CD4-positive, alpha-beta T cell treated with Interleukin-15 for 4 hours (primary cell): ENCODE measurements at places on chromosomes 7 and 10.

DNA sequence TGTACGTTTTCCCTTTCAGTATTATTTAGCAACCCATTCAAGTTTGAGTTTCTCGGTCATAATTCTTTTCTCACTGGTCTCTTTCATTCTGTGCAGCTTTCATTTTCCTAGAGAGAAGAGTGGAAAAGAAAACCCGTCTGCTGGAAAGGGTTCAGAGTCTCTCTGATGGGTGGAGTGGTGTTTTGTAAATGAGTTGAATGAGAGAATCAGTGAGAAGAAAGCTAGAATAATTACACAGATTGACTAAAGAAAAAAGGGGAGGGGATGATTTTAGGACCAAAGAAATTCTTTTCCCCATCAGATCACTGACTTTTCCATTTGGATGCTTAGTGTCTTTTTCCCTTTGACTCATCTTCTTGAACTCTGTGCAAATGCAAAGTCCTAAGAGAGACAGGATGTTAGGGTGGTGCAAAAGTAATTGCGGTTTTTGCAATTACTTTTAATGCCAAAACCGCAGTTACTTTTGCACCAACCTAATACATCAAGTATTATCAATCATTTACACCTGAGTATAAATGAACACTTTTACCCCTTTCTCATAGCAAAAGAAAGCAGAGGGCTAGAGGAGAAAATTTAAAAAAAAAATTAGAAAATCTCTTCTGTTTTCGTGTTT lies 242.1 kb upstream of the SP4 start:
- no peak for DNase-seq

GRCh38 chr7:98785929-98786571 lies 83.8 kb downstream of the TMEM130 start:
- DNase-seq, result no peak

DNA sequence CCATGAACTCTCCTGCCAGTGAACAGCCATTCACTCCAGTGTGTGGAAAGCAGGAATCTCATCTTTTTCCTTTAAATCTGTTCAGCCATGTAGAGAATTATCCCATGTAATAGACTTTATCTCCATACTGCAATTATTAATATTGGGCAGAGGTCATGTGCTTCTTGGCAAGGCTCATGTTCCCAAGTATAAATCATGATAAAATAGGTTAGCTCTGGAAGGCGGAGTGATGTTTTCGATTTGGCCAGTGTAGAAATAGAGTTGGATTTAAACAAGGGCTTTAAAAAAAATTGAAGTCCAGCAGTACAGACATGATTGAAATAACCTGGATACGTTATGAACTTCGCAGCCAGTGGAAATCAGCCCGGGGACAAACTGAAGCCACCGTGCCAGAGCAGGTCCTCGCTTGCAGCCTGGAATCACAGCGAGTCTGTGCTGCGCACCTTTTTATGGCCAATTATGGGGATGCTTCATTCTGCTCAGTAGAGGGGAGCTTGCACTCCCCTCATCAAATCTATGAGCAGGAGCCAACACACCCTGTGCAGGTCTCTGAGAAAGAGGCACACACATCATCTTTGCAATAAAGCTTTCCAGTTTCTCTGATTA lies 654.0 kb upstream of the MKI67 start:
- no peak for DNase-seq

GRCh38 chr10:124963866-124964720 lies 22.2 kb downstream of the ZRANB1 start:
- no peak for DNase-seq

- no peak for DNase-seq
These were observed 17.7 kb downstream of the SORBS1 start for GRCh38 chr10:95543459-95543858.

- DNase-seq, result no peak
These were observed 36.7 kb downstream of the COL13A1 start for GRCh38 chr10:69838418-69838817.

- no peak for DNase-seq
These were observed 24.6 kb upstream of the AKAP9 start for GRCh38 chr7:91916051-91916440.
